ENCODE measurements at places on chromosomes 6 and 20. TPM values are rescaled to one million over a fixed set of nuclear protein-coding genes. Genes with fewer than 3 reads are reported as not detected.

Gene SDHAF4
- total RNA-seq, result 1.1 TPM

Gene C20orf141
- not detected for total RNA-seq

Gene SLC17A1
- total RNA-seq, result not detected

DNA sequence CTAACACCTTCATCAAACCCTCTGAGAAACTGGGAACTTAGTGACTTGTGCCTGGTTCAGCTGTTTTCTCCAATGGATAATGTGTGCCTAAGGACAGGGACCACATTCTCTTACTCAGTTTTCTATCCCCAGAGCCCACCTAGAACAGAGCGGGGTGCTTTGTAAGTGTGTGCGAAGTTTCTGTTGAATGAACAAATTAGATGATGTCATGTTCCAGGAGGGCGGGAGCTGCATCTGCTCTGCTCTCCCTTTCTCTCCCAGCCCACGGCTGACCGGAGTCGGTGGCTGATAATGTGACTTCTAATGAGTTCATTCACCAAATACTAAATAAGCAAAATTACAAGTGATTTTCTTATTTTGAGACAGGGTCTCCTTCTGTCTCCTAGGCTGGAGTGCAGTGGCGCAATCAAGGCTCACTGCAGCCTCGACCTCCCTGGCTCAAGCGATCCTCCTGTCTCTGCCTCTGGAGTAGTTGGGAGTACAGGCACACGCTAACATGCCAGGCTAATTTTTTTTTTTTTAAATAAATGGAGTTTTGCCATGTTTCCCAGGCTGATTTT, 60.7 kb upstream of the FNDC1 start:
- DNase-seq, result no peak

GRCh38 chr6:13248994-13249393, 79.3 kb downstream of the TBC1D7 start:
- no peak for DNase-seq

DNA sequence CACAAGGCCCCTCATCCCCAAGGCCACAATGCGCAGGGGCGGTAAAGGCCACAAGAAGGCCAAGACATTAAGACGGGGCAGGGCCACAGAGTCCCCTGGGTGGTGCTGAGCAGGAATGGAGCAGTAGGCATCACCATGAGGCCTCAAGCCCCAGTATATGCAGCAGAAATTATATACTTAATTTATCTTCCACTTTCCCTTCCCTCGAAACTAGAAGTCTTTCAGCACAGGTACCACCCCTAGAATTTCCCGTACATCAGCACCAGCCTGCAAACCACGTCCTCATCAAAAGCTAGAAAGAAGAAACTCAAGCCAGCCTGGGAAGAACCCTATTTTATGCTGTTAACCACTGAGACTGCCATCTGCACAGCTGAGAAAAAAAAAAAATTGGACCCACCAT, 89.4 kb downstream of the PLG start:
- no peak for DNase-seq

All from thoracic aorta (tissue), 2 donors.